GM12878 (cell line): ENCODE measurements at places on chromosomes 1 and 21. TPM values are rescaled to one million over a fixed set of nuclear protein-coding genes. Genes with fewer than 3 reads are reported as not detected.

The SPRR3 gene
- polyA plus RNA-seq: not detected in 2 replicates

The SLC19A2 gene
- polyA plus RNA-seq: 1.8 and 2.0 TPM in 2 replicates

The KRTAP20-3 gene
- polyA plus RNA-seq: not detected in 2 replicates

The ANGPTL7 gene
- polyA plus RNA-seq: not detected in 2 replicates

The SCAMP3 gene
- 128 and 134 TPM in 2 replicates for polyA plus RNA-seq

The KCNH1 gene
- polyA plus RNA-seq: not detected in 2 replicates

The LRIF1 gene
- polyA plus RNA-seq: 16.6 and 18.3 TPM in 2 replicates

The GART gene
- 178 and 182 TPM in 2 replicates for polyA plus RNA-seq

The NFASC gene
- 0.04 TPM in 1 of 2 replicates, not detected in the other for polyA plus RNA-seq

The ASPM gene
- polyA plus RNA-seq: 22.6 and 25.8 TPM in 2 replicates

The UBE2Q1 gene
- 3.9 and 4.3 TPM in 2 replicates for polyA plus RNA-seq

The EFNA3 gene
- 0.99 and 1.1 TPM in 2 replicates for polyA plus RNA-seq

The ATP1B1 gene
- 2.0 and 2.5 TPM in 2 replicates for polyA plus RNA-seq
